ENCODE measurements at places on chromosomes 6 and 20. TPM values are rescaled to one million over a fixed set of nuclear protein-coding genes. Genes with fewer than 3 reads are reported as not detected.

Gene BMP7
- total RNA-seq, result 0.32 TPM

Gene CST9
- not detected for total RNA-seq

Gene HCRTR2
- total RNA-seq, result not detected

Gene EDN3
- 0.10 TPM for total RNA-seq

Gene PNPLA1
- not detected for total RNA-seq

Gene MCM8
- 24.0 TPM for total RNA-seq

Gene WFDC2
- total RNA-seq, result not detected

Gene PXDC1
- total RNA-seq, result 15.2 TPM

Gene MUCL3
- total RNA-seq, result not detected

Gene SYNE1
- 41.3 TPM for total RNA-seq

Gene DCDC2
- total RNA-seq, result 3.0 TPM

Gene KCNQ2
- total RNA-seq, result 0.50 TPM

Gene TREM1
- not detected for total RNA-seq

Gene THEMIS
- not detected for total RNA-seq

Gene LY6G6D
- not detected for total RNA-seq

Gene NANP
- 8.0 TPM for total RNA-seq

Gene WFDC10B
- total RNA-seq, result not detected

Gene SLC22A1
- 2.8 TPM for total RNA-seq

Gene MOCS1
- total RNA-seq, result 1.3 TPM

Gene XKR7
- total RNA-seq, result not detected

Gene SIRPG
- total RNA-seq, result not detected

Gene IYD
- not detected for total RNA-seq

Gene OXT
- not detected for total RNA-seq

Gene SNX21
- 10.8 TPM for total RNA-seq

Gene OLIG3
- not detected for total RNA-seq

Gene OSER1
- total RNA-seq, result 50.9 TPM

Gene ARMC12
- 0.47 TPM for total RNA-seq

Gene TMEM151B
- not detected for total RNA-seq

Gene TP53TG5
- total RNA-seq, result not detected

Gene L3MBTL1
- total RNA-seq, result 1.1 TPM

Gene DNAH8
- total RNA-seq, result not detected

Gene MANEA
- total RNA-seq, result 4.1 TPM
